ENCODE measurements at places on chromosomes 12 and 14.

- peak; percentile 30 for DNase-seq
Measured at GRCh38 chr12:123532019-123532418, 1.5 kb downstream of the RILPL1 start.

GRCh38 chr12:13130981-13131380, 27.5 kb upstream of the GSG1 start:
- no peak for DNase-seq

- no peak for DNase-seq
Measured at GRCh38 chr12:10941916-10942607, 3.0 kb upstream of the TAS2R14 start.

- no peak for DNase-seq
Measured at GRCh38 chr14:54944737-54945391, 42.2 kb upstream of the GCH1 start.

DNA sequence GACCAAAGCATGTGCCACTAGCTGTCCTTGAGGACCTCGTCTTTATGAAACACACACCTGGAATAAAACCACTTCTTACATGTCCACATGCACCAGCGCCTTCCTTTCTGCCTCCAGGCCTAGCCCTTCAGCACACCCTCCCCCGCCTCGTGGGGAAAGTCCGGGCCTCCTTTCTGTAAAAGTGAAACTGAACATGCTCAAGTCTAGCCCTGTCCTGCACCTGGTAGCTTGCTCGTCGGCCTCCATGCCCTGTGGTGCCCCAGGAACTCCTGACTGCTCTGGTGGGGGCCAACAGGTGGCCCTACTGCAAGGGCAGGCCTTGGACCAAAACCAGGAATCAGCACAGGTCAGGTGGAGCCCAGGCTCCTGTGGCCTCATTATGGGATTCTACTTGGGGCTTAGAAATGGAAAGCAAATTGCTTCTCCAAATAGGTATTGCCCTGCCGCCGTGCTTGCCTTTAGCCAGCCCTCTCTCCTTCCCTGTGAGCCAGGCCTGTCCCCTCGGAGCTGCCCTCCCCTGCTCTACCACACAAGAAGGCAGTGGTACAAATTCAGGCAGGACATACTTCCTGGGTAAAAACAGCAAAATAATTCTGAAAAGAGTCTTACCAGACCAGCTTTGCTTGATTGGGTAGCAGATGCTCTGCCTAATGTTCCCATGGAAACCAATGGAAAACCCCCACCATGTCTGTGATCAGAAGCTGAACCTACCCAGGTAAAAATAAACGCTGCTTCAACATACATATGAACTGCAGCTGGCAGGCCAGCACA, 43.5 kb downstream of the ERH start:
- no peak for DNase-seq

GRCh38 chr12:45668641-45669040, 60.9 kb upstream of the ARID2 start:
- DNase-seq, result no peak

- DNase-seq, result no peak
Measured at GRCh38 chr12:47752552-47752951, 6.1 kb downstream of the RAPGEF3 start.

GRCh38 chr14:75134644-75135043, 7.8 kb upstream of the NEK9 start:
- no peak for DNase-seq

DNA sequence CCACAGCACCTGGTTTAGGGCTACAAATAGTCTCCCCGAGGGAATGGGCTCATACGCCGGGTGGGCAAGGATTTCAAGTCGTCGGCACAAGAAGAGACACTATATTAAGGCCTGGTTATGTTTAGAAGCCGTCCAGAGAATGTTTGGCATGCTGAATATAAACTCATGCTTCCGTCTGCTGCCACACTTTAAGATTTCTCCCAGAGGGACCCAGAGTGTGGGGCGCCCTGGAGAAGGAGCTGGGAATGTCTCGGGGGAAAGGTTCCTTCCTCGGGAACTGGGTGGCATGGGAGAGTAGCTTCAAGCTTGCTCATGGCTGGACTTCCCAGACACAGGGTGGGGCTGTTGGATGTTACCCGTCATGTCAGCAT, 295.7 kb downstream of the CACNA1C start:
- no peak for DNase-seq

DNA sequence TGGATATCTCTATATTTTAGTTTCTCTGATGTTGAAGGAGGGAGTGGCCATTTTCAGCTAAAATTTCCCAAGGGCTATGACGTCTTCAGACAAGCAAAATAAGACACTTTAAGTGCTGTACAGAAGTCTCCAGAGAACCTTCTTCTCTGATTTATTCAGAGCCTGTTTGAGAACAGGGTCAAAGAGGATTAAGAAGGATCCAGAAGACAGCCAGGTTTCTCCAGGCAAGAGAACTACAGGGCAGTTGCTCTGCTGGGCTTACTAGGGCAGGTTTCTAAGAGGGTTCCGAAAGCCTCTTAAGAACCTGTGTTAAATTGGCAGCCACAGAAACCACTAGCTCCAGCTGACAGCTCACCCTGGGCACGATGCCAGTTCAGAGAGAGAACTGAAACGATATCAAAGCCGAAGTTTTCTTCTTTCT, 1.2 kb downstream of the MGP start:
- DNase-seq, result no peak

DNA sequence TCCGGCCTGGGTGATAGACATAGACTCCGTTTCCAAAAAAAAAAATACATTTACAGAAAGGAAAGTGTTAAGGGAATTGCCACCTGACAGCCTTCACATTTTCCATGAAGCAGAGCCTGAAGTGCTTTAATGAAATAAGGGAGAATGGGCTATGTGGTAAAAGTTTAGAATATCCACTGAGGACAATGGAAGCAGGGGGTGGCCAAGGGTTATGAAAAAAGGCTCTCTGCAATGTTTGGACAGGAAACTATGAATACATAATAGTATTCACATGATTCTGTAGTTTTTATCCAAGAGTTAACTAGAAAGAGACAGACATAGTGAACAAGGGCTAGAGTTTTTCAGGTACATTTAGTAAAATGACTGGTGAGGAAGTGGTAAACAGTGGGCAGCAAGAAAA, 75.3 kb downstream of the COCH start:
- DNase-seq, result no peak

GRCh38 chr14:67071506-67071905, 117.7 kb upstream of the GARIN2 start:
- no peak for DNase-seq

DNA sequence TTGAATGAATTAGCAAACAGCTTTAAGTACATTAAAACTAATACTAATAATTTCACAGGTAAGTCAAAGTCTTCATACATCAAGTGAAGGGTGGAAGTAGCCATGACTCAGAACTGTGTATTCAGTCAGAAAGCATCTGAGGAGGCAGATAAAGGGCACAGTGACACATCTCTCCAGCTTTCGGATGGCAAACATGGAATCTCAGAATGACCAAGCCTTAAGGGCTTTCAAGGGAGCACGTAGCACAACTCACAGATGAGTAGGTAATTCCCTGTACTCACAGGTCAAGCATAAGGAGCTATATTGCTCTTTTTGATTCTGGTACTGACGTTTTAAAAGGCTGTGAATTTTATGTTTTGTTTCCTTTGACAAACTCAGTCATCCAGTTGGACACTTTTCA, 56.0 kb downstream of the MDGA2 start:
- no peak for DNase-seq

- no peak for DNase-seq
Measured at GRCh38 chr12:66156654-66157053, 13.1 kb downstream of the TMBIM4 start.

DNA sequence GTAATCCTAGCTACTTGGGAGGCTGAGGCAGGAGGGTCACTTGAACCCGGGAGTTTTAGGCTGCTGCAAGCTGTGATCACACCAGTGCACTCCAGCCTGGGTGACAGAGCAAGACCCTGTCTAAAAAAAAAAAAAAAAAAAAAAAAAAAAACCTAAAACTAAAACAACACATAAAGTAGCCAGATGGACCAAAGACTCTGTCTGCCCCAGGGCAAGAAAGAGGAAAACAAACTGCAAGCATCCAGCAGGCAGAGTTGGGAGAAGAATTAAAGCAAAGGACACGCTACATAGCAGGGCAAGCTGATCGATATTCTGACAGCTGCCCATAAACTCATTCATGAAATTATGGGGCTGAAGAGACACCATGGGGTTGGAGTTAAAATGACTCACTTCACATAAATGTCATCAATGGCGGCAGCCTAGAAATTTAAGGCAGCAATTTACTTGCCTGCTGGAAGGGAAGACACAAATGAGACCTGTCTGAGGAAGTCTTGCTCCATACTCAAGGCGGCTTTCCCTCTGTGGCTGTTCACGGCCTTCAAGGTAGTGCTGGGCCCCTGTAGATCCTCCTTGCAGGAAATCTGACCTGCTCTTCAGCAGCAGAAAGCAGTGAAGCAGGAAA, 259.1 kb upstream of the FKBP4 start:
- DNase-seq, result no peak

Measured in endothelial cell (in vitro differentiated cells).